ENCODE measurements at places on chromosomes 1 and 21.

DNA sequence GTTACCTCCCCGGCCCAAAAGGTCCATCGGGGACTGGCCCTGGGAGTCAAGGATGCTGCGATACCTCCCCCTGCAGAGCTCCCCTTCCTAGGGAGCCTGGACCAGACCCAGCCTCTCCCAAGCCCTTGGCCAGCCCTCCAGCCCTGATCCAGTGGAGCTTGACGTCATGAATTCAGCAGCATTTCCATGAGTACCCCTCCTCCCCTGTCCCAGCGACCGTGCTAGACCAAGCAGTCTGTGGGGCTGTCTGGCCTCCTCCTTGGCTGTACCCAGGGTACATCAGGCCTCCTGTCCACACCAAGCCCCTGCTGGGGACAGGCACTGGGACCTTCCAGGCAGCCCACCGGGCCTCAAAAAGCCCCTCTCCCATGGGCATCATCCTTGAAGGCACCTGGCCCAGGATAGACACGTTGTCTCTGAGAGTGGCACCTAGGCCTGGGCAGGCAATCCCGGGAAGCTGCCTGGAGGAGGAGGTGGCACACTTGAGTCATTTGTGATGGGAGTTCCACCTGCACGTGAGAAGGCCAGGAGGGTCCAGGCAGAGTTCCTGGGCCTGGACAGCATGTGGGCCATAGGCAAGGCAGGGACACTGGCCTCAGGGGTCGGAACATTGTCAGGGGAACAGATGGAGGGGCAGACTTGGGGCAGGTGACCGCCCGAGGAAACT, 46.4 kb downstream of the WNT9A start:
- DNase-seq = no peak

DNA sequence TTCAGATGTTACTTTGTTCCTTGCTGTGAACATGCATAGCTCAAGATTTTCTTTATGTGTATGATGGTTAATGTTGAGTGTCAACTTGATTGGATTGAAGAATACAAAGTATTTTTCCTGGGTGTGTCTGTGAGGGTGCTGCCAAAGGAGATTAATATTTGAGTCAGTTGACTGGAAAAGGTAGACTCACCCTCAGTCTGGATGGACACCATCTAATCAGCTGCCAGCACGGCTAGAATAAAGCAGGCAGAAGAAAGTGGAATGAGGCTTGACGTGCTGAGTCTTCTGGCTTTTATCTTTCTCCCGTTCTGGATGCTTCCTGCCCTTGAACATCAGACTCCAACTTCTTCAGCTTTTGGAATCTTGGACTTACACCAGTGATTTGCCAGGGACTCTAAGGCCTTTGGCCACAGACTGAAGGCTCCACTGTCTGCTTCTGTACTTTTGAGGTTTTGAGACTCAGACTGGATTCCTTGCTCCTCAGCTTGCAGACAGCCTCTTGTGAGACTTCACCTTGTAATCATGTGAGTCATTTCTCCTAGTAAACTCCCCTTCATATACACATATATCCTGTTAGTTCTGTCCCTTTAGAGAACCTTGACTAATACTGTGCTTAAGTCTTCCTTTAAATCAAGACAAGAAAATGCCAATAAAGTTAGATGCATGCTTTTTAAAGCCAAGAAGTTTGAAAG, 626.6 kb downstream of the KCNT2 start:
- no peak for DNase-seq

DNA sequence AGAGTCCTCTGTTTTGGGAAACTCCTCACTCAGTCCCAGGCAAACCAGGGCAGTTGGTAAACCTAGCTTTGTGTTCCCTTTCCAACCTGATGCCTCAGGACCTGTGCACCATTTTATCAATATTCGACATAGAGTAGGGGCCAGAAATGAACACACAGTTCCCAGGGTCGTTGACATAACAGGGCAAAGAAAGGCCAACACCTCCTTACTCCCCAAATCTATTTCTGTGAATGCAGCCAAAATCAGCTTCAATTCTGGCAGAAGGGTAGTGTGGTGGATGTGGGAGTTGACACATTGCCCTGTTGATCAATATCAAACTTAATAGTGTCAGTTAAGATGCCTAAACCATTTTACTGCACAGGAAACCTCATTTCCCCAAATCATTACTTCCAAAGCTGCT, 104.6 kb upstream of the SPATA6 start:
- no peak for DNase-seq

DNA sequence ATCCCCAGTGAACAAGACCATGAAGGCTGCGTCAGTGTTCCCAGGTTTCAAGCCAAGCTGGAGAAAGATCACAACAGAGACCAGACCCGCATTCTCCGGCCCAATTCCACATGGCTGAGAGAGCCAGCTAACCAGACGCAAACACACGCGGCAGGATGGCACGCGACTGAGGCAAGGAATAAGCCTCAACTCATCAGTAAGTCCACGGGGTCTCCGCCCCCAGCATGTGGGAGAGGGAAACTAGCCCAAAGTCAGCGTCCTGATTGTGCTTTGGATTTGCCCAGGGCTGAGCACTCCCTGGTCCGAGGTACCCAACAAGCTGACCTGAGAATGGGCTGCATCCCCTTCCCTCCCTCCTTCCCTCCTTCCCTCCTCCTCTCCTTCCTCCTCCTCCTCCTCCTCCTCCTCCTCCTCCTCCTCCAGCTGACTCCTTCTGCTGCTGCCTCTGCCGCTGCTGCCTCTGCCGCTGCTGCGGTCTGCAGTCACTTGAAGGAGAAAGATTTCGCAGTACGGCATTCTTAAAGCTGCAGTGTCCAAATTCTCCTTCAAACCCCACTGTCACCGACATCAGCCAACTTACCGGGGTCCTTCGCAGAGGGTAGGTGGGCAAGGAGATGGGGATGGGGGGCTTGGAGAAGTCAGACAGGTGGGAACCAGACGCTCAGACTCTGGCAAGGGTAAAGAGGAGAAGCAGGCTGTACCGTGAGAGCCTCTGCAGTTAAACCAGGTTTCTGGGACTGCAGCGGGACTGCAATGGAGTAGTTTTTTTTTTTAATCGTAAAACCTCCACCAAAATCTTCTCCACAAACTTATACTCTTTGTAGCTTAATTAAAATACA, 33.0 kb upstream of the H6PD start:
- no peak for DNase-seq

DNA sequence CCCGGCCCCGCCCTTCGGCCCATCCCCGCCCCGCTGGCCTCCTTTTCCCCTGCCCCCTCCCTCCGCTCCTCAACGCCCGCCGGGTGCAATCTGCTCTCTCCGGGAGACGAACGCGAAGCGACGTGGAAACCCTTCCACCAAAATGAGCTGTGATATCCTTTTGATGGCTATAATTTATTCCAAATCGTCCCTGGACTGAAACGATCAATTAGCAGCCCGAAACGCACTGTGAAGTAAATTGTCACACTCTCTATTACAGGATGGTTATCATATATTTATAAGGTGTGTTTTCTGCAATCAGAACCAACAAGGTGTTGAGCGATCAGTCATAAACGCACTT, 134.6 kb upstream of the BARHL2 start:
- no peak for DNase-seq

DNA sequence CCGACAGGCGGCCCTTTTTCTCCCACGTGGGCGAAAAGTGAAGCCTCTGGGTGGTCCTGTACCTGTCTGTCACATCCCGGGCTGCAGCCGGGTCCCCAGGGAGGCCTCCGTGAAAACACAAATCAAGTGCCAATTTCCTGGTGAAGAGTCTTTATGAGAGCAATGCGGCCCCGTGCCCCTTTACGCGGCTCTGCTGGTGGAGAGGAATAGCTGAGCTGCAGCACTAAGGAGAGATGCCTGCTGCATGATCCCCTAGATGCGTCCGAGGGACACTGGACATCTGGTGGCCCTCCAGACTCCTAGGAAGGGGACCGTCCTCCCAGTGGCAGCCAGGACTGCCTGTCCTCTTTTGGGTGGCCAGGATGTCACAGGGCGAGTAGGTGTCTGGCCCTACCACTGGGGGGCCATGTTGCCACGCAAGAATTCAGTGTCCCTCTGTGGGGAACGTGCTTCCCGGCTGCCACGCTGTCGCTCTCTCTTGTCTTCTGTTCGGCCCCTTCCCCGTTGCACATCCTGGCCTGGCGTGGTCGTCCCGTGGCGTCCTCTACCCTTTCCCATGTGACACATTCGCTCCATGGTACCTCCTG, 38.7 kb downstream of the COL18A1 start:
- DNase-seq = no peak

DNA sequence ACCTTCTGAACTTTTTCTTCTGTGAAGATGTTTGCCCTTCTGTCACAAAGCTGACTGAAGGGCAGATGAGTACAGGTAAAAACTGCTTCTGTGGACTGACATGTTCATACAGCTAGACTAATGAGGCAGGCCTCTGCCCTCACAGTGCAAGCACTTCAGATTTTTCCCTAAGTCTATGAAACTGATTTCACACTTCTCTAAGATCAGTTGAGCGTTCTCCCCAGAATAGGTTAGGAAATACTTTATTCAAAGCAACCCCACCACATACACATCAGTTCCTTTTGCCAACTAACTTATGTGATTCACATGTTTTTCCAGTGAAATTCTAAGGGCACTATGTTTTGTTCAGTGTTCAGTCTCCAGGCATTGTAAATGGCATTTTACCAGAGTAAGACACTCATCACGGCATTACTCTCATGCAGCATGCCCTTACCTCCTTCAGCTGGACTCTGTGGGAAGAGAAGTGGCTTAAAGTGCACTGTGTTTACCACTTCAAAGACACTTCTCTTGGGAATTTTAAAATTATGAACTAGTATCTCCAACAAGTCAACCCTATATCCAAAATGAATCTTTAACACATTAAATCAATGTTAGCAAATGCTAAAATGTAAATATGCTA, 5.4 kb upstream of the PSMG1 start:
- DNase-seq = no peak

DNA sequence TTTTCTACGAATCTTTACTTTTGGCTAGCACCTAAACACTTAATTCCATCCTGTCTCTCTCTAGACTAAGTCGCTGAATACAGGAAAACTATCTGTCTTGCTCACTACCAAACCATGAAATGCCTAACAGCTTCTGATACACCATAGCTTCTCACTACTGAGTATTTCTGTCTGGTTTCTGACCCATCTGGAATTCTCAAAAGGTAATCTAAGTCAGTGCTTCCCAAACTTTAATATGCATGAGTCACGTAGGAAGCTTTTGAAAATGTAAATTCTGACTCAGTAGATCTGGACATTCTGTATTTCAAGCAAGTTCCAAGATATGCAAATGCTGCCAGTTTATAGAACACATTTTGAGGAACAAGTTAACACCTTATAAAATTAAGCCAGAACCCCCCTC, 9.2 kb upstream of the OVGP1 start:
- no peak for DNase-seq

- no peak for DNase-seq
These were observed 34.6 kb downstream of the CFAP57 start for GRCh38 chr1:43206600-43207228.

DNA sequence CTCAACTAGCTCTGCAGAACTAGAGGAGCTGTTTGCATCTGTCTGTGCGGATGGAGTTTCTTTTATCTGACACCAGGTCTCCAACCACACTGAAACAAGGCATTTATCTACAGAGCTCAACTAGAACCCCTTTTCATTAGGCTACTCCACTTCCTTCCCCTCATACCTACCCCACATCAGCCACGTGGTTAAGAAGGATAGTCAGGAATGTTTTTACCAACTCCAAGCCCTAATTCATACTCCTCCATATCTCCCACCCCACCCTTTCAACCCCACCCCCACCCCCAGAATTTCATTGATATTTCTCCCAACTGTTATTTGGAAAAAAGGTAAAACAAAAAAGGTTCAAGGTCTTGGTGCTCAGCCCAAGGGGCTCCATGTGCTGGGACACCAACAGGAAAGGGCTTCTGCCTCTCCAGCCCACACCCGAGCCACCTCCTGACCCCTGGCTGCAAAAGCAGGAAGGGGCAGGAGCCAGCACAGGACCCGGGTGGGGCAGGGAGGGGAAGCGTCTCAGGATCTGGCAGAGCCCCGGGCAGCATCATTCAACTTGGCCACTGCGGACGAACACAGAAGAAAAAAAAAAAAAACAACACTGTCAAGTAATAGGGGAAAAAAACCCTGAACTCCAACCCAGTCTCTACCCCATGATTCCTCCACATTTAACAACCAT, 7.0 kb downstream of the ENSA start:
- DNase-seq = no peak

GRCh38 chr1:244945109-244945671, 80.8 kb upstream of the HNRNPU start:
- no peak for DNase-seq

- no peak for DNase-seq
These were observed 28.2 kb downstream of the PKP1 start for GRCh38 chr1:201311356-201312011.

DNA sequence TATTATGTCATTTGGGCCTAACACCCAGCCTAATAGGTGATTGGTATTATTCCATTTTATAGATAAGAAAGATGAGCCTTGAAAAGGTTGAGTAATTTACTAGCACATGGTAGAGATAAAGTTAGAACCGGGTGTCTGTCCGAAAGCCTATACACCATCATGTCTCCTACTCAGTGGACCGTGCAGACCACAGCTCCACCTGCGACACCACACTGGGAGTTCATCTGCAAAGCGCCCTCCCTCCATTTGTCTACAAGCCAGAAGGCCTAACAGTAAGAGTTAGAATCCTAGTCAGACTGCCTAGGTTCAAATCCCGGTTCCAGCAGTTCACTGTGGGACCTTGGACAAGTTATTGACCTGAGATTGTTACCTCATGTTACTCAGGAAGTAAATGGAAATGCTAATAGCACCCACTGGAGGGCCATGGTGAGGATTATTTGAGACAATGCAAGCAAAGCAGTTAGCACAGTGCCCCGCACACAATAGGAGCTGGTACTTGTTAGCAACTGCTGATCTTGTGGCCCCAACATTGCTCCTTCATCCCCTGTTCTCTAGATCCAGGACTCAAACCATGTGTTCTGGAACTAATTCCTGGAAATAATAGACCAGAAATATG, 20.5 kb downstream of the ARMH1 start:
- DNase-seq = no peak

DNA sequence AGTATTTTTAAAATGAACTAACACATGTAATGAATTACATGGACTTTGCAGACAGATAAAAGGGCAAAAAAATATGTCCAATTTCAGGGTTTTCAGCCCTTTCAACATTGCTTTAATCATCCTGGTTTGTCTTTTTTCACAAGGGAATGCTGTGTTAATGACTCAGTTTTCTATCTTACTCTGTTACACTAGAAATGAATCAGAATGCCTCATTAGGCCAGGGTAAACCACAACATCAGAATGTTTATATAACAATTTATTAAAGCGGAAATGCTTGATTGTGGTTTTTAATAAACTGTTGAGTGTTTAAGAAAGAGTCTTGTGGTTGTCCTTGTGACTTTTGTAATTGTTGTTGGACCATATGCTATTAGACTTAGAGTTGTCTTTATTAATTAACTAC, 13.5 kb downstream of the GORAB start:
- DNase-seq = no peak

- no peak for DNase-seq
These were observed 195.4 kb upstream of the RUNX1 start for GRCh38 chr21:35244514-35244913.

DNA sequence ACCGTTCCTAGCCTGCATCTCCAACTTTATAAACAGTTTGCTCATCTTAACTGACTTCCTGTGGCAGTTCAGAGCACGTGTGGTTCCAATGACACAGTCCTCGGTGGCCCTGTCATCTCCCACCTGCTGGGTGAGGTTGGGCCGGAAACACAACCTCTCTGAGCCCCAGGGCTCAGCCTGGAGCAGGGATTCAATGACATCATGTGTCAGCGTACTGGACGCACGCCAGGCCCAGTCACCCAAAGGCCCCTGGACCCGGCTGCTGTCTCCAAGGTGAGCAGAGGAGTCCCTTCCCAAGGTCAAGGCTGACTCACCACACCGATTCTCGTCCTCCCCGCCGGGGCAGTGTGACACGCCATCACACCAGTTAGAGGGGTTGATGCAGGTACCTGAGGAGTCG, 19.9 kb downstream of the TMPRSS2 start:
- no peak for DNase-seq
